ENCODE measurements at places on chromosomes 5 and 9.

DNA sequence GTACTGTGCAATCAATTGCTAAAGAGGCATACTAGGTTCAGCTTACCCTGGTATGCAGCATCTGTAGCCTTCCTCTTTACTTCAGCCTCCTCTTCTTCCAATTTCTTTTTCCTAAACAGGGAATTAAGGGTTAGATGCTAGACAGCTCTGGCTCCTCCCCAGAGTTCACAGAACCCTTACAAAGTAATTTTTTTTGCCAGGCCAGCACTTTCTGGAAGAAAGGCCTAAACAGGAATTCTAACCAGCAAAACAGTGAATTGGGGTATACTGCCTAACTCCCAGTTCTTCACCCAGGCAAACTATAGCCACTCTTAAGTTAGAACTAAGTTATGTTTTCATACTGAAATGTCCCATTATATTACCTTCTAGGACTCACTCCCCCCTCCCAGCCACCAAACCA, 8.1 kb downstream of the BRD8 start:
- DNase-seq = no peak

DNA sequence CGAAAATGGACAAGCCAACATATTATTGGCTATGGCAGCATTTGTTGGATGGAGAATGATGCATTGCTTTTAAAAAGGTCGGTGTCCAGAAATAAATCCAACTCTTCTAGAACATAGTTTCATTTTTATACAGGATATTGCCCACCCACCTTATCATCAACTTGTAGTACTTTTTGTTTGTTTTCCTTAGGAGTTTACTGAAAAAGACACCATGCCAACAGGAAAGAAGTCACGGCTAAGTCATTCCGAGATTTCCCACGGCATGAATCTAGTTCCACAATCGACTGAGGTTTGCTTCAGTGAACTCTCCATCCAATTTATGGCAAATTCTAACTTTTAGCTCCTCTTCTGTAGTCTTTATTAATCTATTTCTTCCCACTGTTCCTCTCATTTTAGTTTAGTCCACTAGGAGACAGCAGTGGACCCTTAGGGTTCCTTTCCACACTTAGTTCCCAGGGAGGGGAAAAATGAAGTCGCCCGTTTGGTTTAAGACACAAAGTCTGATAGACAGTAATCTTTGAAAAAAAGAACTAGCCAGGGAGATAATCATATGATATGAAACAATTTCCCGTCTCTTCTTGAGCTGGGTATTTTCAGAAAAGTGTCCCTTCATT, 237.5 kb downstream of the AP3B1 start:
- no peak for DNase-seq

DNA sequence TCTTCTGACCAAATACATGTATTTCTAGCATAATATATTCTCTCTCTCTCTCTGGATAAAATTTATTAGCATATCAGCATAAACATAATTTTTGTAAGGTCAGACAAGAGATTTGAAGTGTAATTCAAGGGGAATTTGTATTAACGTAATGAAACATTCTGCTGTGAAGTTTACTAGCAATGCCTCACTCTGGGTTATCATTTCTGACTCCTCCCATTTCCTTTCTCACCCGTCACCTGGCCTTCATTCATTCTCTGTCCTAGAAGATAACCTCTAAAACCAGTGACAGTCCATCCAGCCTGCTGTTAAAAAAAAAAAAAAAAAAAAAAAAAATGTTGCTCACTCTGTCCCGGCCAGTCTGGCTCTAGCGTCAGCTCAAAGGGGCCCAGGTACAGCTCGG, 27.1 kb downstream of the GRAMD2B start:
- DNase-seq = no peak

DNA sequence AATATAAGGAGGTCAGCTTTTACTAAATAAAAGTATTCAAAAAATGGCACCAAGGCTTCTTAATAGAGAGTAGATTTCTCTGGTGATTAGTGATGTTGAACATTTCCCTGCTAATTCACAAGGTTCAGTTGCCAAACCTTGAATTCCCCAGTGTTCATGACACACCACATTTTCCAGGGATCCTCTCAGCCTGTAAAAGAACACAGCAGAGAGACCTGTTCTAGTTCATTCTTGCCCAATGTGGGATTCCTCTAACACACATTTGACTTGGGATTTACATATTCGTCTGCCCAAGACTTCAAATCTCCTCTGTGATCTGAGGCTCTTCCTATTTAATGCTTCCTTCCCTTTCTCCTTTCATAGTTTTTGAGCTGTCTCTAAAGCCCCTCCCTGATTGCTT, 273.2 kb upstream of the CDH9 start:
- DNase-seq = no peak

DNA sequence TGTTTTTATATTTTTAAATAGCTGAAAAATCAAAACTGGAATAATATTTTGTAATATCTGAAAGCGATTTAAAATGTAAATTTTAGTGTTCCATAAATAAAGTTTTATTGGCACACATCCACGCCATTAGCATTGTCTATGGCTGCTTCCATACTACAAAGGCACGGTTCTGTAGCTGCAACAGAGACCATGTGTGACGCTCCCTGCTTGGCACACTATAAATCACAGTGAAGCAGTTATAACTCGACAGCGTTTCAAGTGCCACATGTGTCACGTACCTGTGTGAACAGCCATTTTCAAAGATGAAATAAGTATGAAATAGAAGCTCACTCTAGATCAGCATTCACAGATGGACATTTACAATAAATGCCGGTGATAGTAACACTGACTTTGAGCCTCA, 810.1 kb upstream of the WWC1 start:
- no peak for DNase-seq

- no peak for DNase-seq
These were observed 205.0 kb upstream of the TAS2R1 start for GRCh38 chr5:9834871-9835770.

GRCh38 chr5:120532835-120533234, 68.7 kb downstream of the PRR16 start:
- no peak for DNase-seq

GRCh38 chr5:31939151-31939550, 235.0 kb downstream of the GOLPH3 start:
- no peak for DNase-seq

DNA sequence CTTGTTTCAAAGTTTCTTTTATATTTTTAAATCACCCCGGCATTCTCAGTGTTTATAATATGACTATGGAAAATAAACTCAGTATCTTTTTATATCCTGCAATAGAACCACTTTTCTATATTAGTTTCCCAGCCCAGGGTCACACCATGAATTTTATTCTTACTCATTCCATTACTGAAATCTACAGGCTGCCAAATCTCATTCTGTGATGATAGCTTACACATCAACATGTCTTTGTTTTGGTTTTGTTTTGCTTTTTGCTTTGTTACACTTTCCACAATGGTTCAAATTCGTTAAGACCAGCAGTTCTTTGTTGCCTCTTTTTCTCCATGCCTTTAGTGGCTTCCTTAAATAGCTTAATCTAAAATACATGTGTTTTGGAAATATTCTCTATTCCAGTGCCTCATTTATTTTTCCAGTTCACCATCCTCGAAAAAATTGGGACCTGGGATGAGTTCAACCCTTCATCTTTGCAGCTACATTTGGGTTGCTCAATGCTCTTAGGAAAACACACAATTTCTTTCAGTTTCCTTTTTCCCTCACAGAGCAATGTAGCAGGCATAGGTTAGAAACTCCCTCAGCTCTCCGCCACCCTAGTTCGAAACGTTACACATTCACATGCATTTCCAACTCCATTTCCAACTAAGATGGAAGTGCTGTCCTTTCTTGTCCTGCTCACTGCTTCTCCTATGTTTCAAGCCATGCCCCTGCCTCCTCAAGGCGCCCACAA, 1146.3 kb downstream of the MAT2B start:
- DNase-seq = no peak

GRCh38 chr5:156981481-156981880, 18.5 kb upstream of the TIMD4 start:
- DNase-seq = no peak

DNA sequence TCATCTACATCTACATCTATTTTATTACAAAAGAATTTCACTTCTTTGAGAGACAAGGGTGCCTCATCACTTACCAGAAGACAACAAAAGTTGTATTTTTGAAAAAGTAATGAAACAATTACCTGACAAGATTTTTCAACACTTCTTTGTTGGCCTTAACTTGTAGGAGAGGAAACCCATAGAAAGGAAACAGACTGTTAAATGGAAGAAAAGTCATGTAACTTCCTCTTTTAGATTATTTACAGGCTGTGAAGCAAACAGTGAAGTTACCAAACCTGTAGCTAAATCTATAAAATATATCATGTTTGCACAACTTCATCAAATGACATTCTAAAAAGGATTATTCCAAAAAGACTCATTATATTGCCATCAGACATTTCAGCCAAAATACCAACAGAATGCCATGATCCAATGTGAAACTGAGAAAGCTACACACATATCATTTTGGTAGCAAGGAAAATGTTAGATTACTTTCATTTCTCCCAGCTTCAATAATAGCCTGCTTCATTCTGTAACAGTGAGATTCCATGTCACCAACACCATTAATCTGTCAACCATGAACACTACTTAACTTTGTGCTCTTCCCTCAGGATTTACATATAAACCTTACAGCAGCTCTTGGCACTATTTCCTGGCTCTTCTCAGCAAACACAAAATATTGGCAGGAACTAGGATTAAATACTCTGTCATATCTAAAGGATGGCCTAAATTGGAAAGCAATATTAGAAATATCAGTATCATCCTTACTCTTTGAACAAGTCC, 122.5 kb downstream of the MCTP1 start:
- DNase-seq = no peak

DNA sequence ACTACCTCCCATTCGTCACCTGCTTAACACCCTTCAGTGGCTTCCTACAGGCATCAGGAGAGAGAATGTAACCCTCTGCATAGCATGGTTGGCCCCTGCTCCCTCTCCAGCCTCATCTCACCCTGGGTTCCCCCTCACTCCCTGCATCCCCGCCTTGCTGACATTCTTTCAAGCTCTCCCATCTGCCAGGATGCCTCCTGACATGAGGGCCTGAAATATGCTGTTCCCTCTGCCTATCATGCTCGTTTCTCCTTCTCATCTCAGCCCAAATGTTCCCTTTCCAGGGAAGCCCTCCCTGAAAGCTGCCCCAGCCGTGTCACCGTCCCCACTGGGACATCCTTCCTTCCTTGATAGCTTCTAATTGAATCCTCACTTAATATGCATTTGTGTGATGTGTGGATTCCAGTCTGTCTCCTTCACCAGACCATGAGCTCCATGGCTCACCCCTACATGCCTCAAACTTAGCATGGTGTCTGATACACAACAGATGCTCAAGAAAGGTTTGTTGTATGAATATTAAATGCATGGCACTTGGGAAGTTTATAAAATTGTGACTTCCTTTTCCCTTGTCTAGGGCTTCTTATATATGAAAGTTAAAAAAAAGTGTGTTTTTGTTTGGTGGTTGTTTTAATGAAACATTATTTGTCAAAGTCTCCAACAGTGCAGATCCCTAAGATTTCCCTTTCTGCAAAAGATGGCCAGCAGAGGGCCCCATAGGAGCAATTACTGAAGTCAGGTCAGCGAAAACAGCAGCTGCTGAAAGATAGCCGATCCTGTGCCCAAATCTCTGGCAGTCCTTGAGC, 7.3 kb upstream of the C5orf58 start:
- peak; percentile 76 for DNase-seq

All from stimulated activated CD4-positive, alpha-beta T cell treated with anti-CD3 and anti-CD28 coated beads, Interleukin-12 subunit alpha, Interleukin-12 subunit beta, amount 100 ng/mL, for 4 hours (primary cell).